ENCODE measurements at places on chromosomes 13 and 19.
A peak's percentile ranks its signal among the peaks of the same experiment; 100 is the strongest.

DNA sequence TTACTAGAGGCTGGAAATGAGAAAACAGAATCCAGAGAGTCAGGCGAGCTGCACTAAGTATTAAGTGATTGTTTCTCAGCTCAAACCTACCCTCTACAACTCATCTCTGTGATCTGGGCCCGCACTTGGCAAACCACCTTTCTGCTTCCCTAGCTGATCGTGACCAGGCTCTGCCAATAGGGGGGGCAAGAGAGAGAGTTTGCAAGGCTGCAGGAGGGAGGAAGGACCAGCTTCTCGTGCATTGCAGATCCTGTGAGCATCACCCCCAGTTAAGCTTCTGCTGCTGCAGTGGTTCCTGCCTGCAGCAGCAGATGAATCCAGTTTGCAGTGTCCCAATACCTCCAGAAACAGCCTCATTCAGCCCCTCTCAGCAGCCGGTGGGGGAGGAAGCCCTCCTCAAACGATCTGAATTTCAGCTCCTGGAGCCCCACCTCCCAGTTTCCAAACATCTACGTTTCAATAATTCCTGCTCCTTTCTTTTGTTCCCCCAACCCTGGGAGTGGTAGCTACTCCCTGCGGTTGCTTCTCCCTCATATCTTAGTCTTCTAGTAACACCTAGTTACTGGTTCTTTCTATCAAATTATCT is 20.0 kb downstream of the XRCC1 start:
- H3K27me3 ChIP-seq = no peaks in the 10 kb centered on the region
- H3K27ac ChIP-seq = no peak overlapping the region
- H3K36me3 ChIP-seq = peaks cover 90% of the 10 kb centered on the region
- peak; percentile 78 for DNase-seq
- H3K4me1 ChIP-seq = no peaks in the 10 kb centered on the region
- no peak overlapping the region for H3K4me3 ChIP-seq

GRCh38 chr13:51806566-51806965 is 2.6 kb upstream of the DHRS12 start:
- H3K27ac ChIP-seq = no peak overlapping the region
- no peak overlapping the region for H3K4me3 ChIP-seq
- DNase-seq = peak; percentile 66
- H3K27me3 ChIP-seq = no peaks in the 10 kb centered on the region
- H3K4me1 ChIP-seq = peaks cover 16% of the 10 kb centered on the region

DNA sequence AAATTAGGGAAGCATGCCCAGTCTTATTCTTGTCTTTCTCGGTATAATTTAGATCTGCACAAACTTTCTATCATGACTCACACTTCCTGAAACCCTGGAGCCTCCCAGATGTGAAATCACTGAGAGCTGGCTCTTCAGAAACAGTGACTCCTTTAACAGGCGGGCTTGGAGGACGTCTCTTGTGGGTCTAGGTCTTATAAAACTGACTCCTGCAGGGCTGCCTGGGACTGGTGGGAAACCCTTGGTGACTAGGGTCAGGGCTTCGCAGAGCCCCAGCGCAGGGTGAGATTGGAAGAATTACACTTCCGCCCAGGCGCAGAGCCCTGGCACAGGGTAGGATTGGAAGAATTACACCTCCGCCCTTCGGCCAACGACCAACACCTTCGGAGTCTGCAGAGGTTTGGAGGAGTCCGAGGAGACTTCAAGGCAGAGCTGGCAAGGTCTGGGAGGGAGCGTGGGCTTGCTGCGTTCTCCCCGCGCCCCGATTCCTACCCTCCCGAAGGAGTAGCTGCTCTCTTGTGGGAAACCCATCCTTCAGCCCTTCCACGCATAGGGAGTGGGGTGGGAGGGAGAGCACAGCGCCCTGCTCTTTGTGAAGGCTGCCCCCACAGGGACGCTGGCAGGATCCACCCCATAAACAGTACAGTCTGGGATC is 43.4 kb upstream of the MAP3K10 start:
- no peak for DNase-seq
- peaks cover 19% of the 10 kb centered on the region for H3K27me3 ChIP-seq
- H3K4me3 ChIP-seq = no peak overlapping the region
- H3K36me3 ChIP-seq = no peaks in the 10 kb centered on the region

- no peaks in the 10 kb centered on the region for H3K4me1 ChIP-seq
- H3K4me3 ChIP-seq = no peak overlapping the region
- H3K36me3 ChIP-seq = no peaks in the 10 kb centered on the region
- no peak for DNase-seq
- H3K27me3 ChIP-seq = no peaks in the 10 kb centered on the region
These were observed 12.7 kb upstream of the KBTBD6 start for GRCh38 chr13:41145136-41145908.

- H3K27ac ChIP-seq = no peak overlapping the region
- H3K27me3 ChIP-seq = peaks cover 12% of the 10 kb centered on the region
- no peaks in the 10 kb centered on the region for H3K4me1 ChIP-seq
These were observed 63.5 kb downstream of the COLGALT1 start for GRCh38 chr19:17618936-17619335.

DNA sequence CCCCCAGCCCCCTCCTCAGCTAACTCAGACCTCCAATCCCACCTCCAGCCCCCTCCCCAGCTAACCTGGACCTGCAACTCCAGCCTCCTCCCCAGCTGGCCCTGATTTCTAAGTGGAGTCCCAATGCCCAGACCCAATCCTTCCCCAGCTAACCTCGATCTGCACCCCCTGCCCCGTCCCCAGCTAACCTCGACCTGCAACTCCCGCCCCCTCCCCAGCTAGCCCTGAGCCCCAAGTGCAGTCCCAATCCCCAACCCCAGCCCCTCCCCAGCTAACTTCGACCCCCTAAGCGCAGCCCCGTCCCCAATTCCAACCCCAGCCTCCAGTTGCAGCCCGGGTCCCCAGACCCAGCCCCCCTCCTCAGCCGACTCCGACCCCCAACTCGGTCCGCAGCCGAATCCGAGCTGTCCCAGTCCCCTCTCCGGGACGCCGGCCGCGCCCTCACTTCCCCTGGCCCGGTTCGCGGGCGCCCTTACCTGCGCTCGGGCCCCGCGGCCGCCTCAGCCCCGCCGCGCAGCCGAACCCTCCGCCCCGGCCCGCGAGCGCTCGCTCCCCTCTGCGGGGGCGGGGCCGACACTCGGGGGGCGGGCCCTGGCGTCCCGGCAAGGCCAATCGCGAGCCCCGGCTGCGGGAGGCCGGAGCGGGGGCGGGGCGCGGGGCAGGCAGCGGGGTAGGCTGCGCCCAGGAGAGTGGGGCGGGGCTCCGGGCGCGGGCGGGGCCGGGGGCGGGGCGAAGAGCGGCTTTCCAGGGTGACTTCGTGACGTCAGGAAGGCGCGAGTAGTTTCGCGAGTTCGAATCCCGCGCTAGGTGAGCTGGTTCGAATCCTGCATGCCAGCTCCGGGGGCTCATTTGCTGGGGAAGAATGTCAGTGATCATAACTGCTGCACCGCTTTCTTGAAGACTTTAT is at the start of gene GNG7:
GNG7 (minus strand) TSS at position 525 of the 907 bp plus-strand sequence. CDS start 182,006 bp downstream, outside the sequence.
- H3K36me3 ChIP-seq = no peaks in the 10 kb centered on the region
- peaks cover 20% of the 10 kb centered on the region for H3K4me1 ChIP-seq
- H3K27ac ChIP-seq = peak within 1 kb of the TSS; percentile 79

- no peaks in the 10 kb centered on the region for H3K27me3 ChIP-seq
- H3K27ac ChIP-seq = no peak overlapping the region
- no peak overlapping the region for H3K4me3 ChIP-seq
- no peaks in the 10 kb centered on the region for H3K36me3 ChIP-seq
- peak; percentile 83 for DNase-seq
These were observed 178.2 kb downstream of the NDFIP2 start for GRCh38 chr13:79659121-79659521.

DNA sequence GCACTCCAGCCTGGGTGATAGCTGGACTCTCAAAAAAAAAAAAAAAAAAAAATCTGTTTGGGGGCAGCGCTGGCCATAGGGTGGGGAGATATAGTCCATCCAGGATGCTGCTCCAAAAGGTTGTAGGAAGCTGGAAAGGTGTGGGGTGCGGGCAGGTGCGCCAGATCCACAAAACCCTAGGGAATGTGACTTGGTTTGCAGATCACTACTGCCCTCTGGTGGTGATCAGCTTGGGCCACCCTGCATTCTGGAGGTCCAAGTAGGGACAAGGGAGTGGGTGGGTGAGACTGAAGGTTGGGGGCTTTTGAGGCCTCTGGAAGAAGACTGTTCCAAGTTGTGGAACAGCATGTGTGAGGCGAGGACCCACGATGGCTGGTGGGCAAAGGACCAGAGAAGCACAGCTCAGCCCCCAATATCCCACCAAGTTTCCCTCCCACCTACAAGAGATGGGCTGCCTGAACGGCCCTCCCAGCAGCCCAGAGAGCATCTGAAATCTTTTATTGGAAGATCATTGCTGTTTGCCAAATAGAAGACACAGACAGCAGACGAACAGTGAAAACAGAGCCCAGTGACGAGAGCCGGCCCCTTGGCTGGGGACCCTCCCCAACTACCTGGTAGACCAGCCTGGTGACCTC is 10.4 kb upstream of the TYK2 start:
- H3K4me3 ChIP-seq = no peak overlapping the region
- peaks cover 58% of the 10 kb centered on the region for H3K36me3 ChIP-seq
- H3K27ac ChIP-seq = no peak overlapping the region
- DNase-seq = peak; percentile 79

DNA sequence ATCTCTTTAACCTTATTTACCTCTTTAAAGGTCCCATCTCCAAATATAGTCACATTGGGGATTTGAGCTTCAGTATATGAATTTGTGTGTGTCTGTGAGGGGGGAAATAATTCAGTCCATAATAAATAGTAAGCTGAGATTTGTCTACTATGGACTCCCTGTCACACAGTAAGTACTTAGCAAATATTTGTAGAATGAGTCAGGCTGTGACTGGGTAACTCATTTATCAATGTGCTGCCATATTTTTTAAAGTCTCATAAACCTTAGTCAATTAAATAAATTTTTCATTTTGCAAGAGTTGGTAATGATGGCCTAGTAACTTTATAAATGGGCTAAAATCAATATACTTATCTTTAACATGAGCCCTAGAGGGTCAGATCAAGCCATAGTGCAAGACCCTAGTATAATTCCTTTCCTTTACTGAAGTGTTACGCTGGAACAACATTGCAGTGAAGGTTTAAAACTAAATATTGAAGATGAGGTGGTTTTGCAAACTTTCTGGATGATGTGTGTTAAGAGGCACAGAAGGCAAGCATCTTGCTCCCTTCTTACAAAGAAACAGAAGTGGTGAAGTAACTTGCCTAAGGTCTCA is 305.1 kb downstream of the KCNRG start:
- H3K27ac ChIP-seq = no peak overlapping the region
- H3K36me3 ChIP-seq = no peaks in the 10 kb centered on the region
- DNase-seq = peak; percentile 46
- peaks cover 7% of the 10 kb centered on the region for H3K4me1 ChIP-seq
- no peaks in the 10 kb centered on the region for H3K27me3 ChIP-seq
- H3K4me3 ChIP-seq = no peak overlapping the region

- H3K36me3 ChIP-seq = peaks cover 22% of the 10 kb centered on the region
- peak overlapping the region; percentile 98 for H3K27ac ChIP-seq
- no peaks in the 10 kb centered on the region for H3K27me3 ChIP-seq
These were observed 2.7 kb downstream of the ING1 start for GRCh38 chr13:110716247-110716515.

GRCh38 chr13:109381546-109382180 is 404.7 kb downstream of the IRS2 start:
- H3K4me3 ChIP-seq = no peak overlapping the region
- no peaks in the 10 kb centered on the region for H3K4me1 ChIP-seq
- DNase-seq = no peak
- H3K27ac ChIP-seq = no peak overlapping the region
- no peaks in the 10 kb centered on the region for H3K36me3 ChIP-seq
- no peaks in the 10 kb centered on the region for H3K27me3 ChIP-seq

GRCh38 chr19:42242069-42242511 is 312 bp downstream of the GSK3A start:
- DNase-seq = no peak
- peaks cover 68% of the 10 kb centered on the region for H3K4me1 ChIP-seq
- H3K4me3 ChIP-seq = peak overlapping the region; percentile 90
- no peaks in the 10 kb centered on the region for H3K27me3 ChIP-seq
- peak overlapping the region; percentile 97 for H3K27ac ChIP-seq
- H3K36me3 ChIP-seq = peaks cover 35% of the 10 kb centered on the region

GRCh38 chr13:90591927-90592268 is 755.6 kb upstream of the MIR17HG start:
- no peaks in the 10 kb centered on the region for H3K36me3 ChIP-seq
- H3K27me3 ChIP-seq = no peaks in the 10 kb centered on the region

GRCh38 chr13:110012102-110012739 is 225.8 kb upstream of the IRS2 start:
- no peak overlapping the region for H3K4me3 ChIP-seq
- no peaks in the 10 kb centered on the region for H3K36me3 ChIP-seq
- DNase-seq = no peak
- peaks cover 10% of the 10 kb centered on the region for H3K4me1 ChIP-seq
- no peak overlapping the region for H3K27ac ChIP-seq

DNA sequence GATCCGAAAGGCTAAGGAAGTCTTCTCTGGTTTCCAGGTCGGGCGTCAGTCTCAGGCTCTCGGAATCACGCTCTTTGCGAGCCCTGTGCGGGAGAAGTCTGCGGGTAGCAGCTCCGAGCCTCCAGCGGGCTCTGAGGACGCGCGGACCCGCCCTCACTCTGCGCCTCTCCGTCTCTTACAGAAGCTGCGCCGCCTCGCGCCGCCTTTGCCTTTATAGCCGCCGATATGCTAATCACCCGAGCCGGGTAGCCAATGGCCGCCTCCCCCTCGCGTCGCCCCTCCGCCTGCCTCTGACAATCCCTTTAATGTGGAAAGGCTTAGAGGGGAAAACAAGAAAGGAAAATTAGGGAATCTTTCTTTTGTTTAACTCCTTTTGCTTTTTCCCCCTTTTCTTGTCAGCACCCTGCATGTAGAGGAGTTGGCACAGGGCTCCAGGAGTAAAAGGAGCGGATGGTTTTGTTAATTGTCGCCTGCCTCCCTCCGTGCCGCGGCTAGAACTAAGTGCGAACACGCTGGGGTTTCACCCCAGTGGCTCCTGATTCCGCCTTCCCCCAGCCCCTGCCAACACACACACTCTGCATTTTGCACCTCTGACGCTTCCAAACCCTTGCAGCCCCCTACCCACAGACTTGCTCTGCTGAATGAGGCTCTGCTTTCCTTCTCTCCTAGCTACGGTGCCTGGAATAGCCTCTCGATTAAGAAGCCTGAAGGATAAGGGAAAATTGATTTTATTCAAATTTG is at the start of gene PCDH8:
PCDH8 (minus strand) TSS at position 186 of the 741 bp plus-strand sequence. CDS start 204 bp downstream, outside the sequence.
- no peaks in the 10 kb centered on the region for H3K36me3 ChIP-seq
- peaks cover 39% of the 10 kb centered on the region for H3K27me3 ChIP-seq
- H3K4me1 ChIP-seq = peaks cover 74% of the 10 kb centered on the region
- no peak within 1 kb of the TSS for H3K27ac ChIP-seq
- DNase-seq = peak; percentile 88
- no peak within 1 kb of the TSS for H3K4me3 ChIP-seq

DNA sequence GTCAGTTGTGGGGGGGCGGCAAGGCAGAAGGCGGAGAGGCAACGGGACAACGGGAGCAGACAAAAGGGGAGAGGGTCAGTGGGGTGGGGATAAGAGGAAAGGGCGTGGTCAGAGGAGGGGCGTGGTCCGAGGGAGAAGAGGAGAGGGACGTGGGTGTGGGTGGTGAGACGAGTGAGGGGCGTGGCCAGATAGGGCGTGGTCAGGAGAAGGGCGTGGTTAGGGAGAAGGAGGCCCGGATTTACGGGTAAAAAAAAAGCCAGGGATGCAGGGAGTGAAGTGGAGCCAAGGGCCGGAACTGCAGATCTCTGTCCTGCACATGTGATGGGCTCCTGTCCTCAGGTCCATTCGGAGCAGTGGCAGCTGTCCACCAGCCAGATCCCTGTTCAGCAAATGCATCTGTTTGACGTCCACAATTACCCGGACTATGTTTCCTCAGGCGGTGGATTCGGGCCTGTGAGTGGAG is 21.5 kb downstream of the CPT1C start:
- H3K36me3 ChIP-seq = no peaks in the 10 kb centered on the region
- no peak overlapping the region for H3K27ac ChIP-seq
- peaks cover 3% of the 10 kb centered on the region for H3K4me1 ChIP-seq
- H3K27me3 ChIP-seq = no peaks in the 10 kb centered on the region
- no peak overlapping the region for H3K4me3 ChIP-seq

GRCh38 chr13:47549219-47549752 is 451.8 kb downstream of the SUCLA2 start:
- no peaks in the 10 kb centered on the region for H3K36me3 ChIP-seq
- H3K27ac ChIP-seq = no peak overlapping the region
- DNase-seq = no peak
- H3K4me1 ChIP-seq = peaks cover 6% of the 10 kb centered on the region
- H3K4me3 ChIP-seq = no peak overlapping the region
